NK-92 treated with Interleukin-12 subunit alpha and Interleukin-12 subunit beta, amount 100 ng/mL, for 24 hours (cell line): ENCODE measurements at places on chromosomes 6 and 20.

GRCh38 chr6:11023032-11023431, 21.1 kb downstream of the ELOVL2 start:
- DNase-seq: no peak

DNA sequence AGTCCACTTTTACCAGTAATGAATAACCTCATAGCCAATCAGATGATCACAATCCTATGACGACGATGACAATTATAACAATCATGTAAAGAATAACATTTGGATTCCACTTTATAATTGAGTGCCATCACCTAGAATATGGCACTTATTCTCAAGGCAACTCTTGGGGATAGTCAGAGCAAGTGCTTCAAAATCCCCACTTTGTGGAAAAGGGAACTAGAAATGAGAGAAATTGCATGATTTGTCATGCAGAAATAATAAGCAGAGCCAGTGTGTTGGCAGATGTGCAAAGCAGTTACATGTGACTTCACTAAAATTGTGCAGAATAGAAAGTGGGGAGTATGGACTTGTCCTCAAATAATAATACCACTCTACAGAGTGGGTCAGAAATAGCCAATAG, 41.3 kb downstream of the FRK start:
- DNase-seq: no peak

DNA sequence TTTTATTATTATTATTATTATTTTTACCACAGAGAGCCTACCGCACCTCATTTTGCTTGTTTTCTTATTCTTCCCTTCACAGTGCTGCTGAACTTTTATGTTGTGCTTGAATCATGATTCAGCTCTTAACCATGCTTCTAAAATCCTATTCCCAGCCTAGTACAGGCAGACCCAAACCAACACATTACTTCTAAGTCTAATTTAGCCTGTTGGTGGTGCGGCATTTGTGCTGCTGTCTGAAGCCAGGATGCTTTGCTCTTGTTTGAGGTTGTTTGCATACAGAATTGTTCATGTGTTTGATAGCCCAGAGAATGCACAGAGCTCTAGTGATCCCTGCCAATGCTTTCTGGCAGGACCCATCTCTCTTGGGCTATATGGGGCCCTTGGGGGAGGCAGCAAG, 213.5 kb upstream of the KCNG1 start:
- no peak for DNase-seq

DNA sequence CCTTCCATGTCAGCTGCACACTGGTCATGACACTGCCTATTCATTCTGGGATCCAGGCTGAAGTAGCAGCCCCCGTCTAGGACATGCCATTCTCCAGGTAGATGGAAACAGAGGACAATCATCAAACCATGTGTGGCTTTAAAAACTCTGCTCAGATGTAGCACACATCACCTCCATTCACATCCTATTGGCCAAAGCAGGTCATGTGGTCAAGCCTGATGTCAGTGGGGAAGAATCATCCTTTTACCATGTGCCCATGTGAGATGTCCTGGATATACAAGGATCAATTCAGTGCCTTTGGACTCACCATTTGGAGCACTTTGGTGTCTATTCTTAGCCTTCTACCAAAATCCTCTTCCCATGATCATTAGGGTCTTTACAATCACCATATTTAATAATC, 99.5 kb downstream of the CDC5L start:
- no peak for DNase-seq

- no peak for DNase-seq
These were observed 44.9 kb downstream of the REPS1 start for GRCh38 chr6:138943089-138943625.

GRCh38 chr6:38088010-38088409, 268.5 kb downstream of the ZFAND3 start:
- no peak for DNase-seq

DNA sequence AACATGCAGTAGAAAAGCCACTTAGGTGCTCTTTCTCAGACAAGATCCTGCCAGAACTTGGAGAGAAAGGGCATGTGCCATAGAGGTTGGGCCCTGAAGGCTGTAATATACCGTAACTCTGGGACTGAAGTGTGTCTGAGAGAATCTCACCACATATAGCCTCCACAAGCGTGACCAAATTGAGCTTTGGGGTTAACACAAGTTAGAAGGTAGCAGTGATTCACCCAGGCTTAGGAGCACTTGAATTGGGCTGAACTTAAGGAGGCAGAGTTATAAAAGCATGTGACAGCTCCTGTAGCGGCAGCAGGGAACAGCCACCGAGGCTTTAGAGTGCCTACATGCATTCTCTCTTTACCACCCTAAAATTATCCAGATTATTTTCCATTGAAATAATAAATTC, 361.6 kb downstream of the PHF3 start:
- DNase-seq: no peak

DNA sequence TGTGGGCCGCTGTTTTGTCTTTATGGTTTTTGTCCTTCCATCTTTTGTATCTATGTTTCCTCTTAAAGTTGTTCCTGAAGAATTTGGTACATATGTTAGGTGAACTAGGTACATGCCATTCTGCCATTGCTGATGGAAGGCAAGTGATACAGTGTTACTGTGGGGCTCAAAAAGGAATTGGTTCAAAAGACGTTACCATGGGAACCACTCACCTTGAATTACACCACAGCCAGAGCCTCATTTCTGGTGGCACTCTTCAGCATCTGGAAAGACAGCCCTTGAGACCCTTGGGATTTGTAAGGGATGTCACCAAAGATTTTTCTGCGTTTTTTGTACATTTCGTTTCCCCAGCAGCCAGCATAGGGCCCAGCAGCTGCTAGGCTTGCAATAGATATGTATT, 31.9 kb downstream of the TMEM181 start:
- no peak for DNase-seq

GRCh38 chr6:16764188-16764950, 3.1 kb upstream of the ATXN1 start:
- DNase-seq: no peak

GRCh38 chr6:1858196-1858595, 248.5 kb downstream of the FOXC1 start:
- no peak for DNase-seq

DNA sequence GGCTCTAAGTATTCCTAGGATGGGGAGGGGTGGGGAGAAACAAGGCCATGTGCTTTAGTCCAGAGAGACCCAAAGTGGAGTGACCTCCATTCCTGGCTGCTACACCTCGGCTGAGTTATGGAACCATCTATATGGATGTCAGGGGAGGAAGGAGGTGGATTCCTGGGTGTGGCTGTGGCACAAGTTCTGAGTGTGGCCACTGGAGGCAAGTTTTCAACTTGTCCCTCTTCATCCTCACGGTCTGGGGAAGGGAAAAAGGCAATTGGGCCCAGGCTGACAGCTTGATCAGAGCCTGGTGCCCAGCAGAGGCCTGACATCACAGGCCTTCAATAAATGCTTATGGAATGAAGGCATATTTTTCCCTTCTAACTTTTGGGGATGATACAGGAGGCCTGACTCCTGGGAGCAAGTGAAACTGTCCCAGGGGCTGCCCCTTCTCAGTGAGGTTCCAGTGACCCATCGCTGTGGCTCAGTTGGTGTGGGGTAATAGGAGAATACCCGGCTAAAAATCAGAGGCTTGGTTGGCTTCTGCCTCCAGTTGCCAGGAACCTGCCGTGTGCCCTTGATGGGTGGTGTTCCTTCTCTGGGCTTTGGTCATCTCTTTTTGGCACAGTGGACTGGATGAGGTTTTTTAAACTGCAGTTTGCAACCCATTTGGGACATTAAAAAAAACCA, 1.8 kb upstream of the ITPR3 start:
- DNase-seq: no peak

GRCh38 chr6:151285122-151285521, 45.4 kb downstream of the AKAP12 start:
- DNase-seq: no peak

DNA sequence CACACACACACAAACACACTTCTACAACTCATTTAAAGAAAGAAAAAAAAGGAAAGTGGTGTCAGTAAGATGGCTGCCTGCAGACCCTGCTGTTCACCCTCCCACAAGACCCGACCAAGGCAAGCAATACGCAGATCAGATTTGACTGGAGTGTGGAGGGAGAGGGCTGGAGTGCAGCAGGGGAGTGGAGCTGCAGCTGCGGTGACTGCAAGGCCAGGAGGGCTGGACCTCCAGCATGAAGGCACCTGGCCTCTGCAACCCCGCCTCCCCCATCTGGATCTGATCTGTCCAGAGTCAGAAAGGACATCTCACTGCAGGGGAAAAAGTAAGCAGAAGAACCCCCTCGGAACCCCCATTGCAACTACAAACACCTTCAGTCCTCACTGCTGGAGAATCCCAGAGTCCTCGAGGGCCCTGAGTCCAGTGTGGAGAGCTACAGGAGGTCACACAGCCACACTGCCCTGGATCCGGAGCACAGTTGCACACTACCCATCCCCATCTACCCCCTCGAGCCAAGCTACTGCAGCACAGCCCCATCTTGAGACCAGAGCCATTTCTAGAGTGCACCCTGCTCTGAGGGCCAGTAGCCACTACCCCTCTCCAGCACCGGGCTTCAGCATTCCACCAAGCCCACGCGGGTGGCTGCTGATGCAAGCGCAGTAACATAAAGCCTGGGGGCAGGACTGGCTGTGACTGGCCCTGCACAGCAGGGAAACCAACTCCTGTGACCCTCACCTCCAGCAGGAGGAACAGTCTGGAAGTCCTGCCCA, 41.9 kb upstream of the SRSF6 start:
- DNase-seq: no peak

DNA sequence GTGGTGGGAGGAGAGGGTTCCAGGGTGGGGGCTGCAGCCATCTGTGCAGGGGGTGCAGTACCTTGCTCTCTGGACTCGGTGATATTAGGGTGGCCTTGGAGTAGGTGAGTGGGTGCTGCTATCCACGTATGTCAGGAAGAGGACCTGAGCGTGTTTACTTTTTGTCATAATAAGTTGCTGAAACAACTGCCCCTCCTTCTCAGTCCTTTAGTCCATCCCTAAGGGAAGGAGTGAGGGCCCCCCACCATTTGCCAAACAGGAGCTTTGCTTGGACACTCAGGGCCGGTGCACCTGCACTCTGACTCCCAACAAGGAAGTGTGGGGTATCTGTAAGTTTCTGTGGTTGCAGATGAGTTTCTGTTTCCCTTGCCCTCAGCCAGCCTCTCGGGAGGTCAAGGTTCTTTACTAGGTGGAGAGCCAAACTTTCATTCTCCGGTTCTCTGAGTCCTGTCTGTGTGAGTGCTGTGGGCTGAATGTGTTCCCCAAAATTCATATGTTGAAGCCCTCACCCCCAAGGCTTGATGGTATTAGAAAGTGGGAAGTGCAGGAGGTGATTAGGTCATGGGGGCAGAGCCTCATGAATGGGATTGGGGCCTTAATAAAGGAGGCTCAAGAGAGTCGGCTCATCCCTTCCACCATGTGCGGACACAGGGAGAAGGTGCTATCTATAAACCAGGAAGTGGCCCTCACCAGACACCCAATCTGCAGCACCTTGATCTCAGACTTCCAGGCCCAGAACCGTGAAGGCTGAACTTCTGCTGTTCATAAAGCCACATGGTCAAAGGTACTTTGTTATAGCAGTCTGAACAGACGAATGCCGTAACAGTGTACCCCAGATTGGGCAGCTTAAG, 19.6 kb upstream of the CCR6 start:
- DNase-seq: no peak

DNA sequence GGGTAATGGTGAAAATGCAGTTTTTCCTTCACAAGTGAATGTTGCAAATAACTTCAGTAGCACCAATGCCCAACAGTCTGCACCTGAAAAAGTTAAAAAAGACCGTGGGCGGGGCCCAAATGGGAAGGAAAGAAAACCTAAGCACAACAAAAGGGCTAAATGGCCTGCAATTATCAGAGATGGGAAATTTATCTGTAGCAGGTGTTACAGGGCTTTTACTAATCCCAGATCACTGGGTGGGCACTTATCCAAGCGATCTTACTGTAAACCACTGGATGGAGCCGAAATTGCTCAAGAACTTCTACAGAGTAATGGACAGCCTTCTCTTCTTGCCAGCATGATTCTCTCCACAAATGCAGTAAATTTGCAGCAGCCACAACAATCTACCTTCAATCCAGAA, 64.8 kb upstream of the SMIM8 start:
- no peak for DNase-seq

- no peak for DNase-seq
These were observed 6.3 kb upstream of the NAA20 start for GRCh38 chr20:20010639-20011500.

DNA sequence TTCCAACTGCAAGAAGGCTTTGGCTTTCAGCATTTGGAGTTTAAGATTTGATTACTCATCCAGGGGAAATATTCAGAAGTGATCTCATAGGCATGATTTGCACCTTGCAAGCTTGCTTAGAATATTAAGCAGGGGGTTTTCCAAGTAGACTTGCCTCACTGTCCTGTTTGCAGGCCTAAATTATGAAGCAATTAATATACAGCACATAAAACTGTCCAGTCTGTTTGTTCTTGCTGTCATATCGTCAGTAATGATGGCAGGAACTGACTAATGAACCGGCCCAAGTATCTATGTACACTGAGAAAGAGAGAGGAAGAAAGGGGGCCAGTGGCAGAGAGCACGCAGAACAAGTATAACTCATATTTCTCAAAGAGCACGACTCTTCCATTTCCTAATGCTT, 212.5 kb upstream of the SUPT3H start:
- no peak for DNase-seq

DNA sequence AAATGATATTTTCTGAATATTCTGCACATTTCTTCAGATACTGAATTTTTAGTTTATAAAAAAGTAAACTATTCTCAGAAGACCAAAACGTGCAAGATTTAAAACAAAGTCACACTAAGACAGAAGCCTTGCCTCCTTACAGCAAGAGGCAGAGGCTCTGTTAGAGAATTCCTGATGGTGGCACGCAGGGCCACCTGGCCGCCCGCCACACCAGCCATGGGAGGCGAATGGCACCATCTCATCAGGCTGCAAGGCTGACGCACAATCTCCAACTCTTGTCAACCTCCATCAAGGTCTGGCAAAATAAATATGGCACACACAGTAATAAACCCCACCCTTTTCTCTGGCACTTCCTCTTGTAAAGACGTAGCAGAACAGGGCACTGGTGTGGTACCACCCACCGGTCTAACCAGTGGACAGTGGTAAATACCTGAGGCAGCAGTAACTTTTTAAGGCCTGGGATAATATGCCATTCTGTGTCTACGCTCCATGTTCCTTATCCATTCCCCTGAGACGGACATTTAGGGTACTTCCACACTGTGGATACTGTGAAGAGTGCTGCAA, 111.4 kb downstream of the WDR27 start:
- DNase-seq: no peak

DNA sequence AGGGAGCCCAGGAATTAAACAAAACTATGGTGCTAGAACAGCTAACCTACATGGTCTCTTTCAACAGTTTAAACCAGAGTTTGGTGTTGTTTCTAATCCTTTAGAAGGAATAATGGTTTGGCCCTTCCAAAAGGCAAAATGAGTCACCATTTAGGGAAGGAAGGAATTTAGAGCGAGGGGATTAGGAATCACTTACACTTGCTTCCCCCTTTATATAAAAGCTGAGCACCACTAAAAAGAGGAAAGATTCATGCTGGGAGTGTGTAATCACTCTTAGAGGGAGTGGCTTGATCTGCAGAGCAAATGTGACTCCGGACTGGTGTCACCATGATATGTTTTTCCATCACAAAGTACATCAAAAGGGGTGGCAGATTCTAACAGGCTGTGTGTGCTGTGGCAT, 63.6 kb downstream of the F13A1 start:
- no peak for DNase-seq
